ENCODE measurements at places on chromosomes 2 and 18.

DNA sequence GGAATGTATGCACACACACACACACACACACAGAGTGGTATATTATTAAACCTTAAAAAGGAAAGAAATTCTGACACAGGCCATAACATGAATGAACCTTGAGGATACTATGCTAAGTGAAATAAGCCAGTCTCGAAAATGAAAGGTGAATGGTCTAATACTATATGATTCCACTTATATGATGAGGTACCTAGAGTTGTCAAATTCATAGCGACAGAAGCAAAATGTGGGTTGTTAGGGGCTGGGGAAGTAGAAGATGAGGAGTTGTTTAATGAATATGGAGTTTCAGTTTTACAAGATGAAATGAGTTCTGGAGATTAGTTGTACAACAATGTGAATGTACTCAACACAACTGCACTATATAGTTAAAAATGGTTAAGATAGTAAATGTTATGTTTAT lies 118.1 kb downstream of the ABCA12 start:
- DNase-seq: no peak

DNA sequence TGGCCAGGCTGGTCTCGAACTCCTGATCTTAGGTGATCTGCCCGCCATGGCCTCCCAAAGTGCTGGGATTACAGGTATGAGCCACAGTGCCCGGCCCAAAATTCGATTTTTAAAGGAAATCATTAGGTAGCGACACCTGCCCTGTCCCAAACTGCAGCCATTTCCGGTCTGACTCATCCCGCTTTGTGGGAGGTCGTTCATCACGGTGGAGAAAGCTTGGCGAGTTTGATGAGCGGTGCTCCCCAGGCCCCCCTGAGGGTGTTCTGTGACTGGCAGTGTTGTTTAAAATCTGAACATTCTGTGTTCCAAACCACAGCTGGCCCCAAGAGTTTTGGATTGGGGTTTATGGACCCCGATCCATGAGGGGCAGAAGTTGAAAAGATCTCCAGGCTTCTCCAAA lies 53.0 kb upstream of the GLI2 start:
- no peak for DNase-seq

GRCh38 chr2:70627211-70627898 lies 73.7 kb upstream of the TGFA start:
- DNase-seq: no peak

- no peak for DNase-seq
These were observed 88.0 kb downstream of the ZCCHC2 start for GRCh38 chr18:62610701-62611411.

GRCh38 chr2:75562513-75562864 lies 1.8 kb upstream of the EVA1A start:
- no peak for DNase-seq

DNA sequence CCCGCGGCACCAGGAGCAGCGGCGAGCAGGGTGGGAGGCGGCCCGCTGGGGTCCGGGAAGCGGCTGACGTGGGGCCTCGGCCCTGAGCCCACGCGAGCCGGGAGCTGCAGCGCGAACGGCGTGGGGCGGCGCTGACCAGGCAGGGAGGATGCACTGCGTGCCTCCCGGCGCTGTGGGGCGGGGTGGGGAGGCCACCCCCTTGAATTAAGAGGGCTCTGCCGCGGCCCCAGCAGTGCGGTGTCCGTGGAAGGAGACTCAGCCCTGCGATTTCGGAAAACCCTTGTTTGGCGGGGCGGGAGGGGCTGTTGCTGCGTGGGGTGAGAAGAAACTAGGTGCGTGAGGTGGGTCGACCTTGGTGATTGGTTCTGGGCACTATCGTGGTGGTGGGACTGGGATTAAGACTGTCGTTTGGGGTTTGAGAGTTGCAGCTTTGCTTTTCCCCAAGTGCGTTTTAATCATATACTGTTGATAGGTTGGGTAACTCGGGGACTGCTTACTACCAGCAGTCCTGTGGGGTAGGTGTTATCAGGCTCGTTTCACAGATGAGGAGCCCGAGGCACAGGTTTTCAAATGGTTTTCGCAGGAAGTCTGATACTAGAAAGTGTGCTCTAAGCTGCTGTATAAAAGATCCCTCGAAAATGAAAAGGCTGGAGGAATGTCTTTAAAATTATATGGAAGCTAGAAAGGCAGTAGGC lies 722 bp downstream of the ACSL3 start:
- DNase-seq: no peak

DNA sequence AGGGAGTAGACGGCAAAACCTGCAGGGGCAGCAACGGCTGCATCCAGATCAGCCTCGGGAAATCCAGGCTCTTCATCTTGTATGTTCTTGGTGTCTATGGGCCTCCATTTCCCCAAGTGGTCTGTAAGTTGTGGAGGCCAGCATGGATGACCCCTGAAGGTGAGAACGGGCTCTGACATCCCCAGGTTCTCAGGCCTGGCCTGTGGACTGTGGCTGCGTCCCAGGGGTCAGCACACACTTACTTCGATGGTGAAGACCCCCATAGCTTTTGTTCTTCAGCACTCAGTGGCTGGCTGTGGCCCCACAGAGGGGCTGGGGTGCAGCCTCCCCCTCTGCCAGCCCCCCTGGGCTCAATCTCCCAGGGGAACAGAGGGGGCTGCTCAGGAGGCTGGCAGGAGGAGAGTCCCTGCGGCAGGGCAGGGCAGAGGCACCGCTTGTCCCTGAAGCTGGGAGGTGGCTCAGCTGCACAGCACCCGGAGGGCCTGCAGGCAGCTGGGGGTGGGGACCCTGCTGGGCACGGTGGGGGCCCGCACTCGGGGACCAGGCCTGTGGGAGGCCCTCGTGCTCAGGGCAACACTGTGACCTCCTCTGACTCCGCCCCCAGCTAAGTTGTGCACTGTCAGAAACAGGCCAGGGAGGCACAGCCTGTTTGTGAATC lies 3.8 kb downstream of the SLC66A3 start:
- DNase-seq: no peak

GRCh38 chr2:18435426-18436037 lies 124.9 kb downstream of the RDH14 start:
- no peak for DNase-seq

GRCh38 chr2:238969857-238970256 lies 122.0 kb downstream of the TWIST2 start:
- no peak for DNase-seq

GRCh38 chr2:149768320-149768799 lies 180.8 kb upstream of the MMADHC start:
- DNase-seq: no peak

DNA sequence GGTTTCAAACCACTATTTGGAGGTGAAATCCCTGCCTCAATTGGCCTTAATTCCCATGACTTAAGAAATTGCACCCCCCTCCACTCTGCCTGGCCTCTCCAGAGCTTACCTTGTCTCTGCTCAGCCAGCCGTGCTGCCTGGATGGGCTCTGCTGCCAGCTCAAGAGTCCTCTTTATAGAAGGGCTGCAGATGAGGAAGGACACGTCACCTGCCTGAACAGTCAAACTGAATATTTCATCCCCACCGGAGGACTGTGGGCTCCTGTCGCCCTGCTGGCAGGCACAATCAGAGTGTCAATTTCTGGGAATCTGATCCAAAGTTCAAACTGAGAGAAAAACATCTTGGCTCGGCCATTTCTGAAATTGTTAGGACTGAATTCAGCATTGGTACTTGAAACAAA lies at the start of gene OTOS:
OTOS (minus strand) TSS at position 148 of the 400 bp plus-strand sequence. CDS start 332 bp downstream, outside the sequence.
- no peak for DNase-seq

DNA sequence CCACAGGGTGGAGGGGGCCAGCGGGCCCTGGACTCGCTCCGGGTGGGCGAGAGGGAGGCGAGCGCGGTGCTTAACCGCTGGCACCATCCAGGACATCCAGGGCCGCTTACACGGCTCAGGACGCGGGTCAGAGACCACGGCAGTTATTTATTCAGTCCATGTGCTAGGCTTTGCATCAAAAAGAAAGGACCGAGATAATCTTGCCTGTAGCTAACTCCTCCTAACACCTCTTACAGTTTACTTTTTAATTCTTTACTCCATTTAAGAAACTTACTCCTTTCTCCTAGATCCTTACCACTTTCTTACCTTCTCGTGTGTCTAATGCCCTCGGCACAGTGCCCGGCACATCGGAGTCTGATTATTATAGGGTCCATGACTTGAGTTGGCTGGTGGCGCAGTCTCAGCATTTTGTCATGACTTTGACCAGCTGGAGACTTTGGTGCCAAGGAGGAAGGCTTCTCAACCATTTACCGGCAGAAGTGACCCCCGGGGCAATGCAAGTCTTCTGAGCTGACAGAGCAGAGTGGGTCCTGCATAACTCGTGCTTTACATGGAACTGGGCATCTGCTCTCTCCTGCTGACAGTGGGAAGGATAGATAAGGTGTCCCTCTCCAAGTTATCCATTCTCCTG lies 503 bp downstream of the ANXA4 start:
- no peak for DNase-seq

DNA sequence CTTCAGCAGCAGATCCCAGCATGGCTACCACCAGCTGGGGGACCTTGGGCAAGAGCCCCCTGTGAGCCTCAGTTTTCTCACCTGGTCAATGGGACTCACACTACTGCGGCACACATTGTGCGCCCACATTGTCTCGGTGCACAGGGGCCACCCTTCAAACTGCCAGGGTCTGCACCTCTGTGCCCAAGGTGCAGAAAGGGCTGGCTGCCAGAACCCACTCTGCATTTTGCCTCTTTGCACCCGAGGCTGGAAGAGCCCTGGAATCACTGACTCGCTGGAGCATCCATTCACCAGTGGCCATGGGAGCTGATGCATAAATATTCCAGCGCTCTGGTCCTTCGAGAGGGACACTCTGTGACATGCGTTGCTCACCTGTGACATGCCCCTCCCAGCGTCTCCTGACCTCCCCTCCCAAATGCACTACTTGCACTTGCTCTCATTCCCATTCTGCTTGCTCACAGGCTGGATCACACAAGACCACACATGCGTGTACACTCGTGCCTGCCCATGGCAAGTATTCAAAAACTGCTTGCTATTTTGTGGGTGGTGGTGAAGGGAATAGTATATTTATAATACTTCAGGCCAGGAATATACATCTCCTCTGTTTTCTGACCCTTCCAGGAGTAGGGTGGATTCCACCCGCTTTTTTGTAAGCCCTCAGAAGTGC lies 18.8 kb upstream of the C1QL2 start:
- no peak for DNase-seq

GRCh38 chr2:12897181-12897580 lies 180.4 kb downstream of the TRIB2 start:
- DNase-seq: no peak

- no peak for DNase-seq
These were observed 166.5 kb downstream of the SLC8A1 start for GRCh38 chr2:40285391-40285790.

GRCh38 chr18:58640428-58640805 lies 11.5 kb upstream of the ALPK2 start:
- DNase-seq: no peak

GRCh38 chr18:71011389-71011788 lies 722.5 kb downstream of the SOCS6 start:
- no peak for DNase-seq

DNA sequence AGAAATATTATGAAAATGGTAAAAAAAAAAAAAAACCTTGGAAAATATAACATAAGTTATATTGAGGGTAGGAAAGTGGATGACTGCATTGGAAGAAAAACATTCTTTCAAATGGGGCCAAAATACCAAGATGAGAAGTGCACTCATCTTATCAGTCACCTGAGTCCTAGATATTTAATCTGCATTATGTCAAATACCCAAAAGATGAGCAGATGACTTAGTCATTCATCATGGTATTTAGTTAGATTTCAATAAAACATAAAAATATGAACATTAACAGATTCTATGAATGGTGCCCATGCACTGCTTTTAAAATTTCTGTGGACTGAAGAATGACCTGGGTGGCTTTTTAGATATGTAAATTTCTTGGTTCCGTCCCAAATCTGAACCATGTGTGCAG lies 56.9 kb downstream of the HNMT start:
- DNase-seq: no peak

DNA sequence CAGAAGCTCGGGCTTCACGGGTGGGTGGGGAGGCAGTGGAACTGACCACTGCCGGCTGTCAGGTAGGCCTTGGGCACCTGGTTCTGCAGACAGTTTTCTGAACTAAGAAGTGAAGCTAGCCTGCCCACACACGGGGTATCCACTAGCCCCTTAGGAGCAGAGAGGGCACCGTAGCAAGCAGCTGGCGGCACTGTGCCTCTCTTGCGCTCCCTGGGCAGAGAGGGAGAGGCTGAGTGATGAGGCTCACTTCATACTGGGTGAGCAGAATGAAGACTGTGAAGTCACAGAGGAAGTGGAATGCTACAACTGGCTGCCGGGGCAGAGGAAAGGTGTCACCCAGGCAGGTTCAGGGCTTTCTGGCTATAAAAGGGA lies 753 bp downstream of the ITPRIPL1 start:
- DNase-seq: no peak

GRCh38 chr2:118202707-118203303 lies 114.5 kb downstream of the INSIG2 start:
- no peak for DNase-seq

DNA sequence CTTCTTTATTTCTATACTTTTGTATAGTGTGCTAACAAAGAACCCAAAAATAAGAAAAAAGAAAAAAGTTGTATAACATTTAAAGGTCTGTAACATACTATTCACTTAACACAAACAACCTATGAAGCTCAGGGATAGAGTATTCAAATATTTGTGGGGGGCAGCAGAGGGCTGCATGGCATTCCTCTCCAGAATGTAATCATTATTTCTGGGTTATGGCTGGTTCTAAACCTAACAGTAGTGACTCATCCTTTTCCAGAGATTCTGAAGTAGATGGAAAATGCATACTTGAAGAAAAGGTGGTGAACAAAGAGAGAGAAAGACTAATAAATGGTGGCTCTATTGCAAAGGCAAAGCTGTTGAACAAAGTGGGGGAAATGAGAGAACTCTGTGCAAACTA lies 249.4 kb downstream of the NRXN1 start:
- DNase-seq: no peak

GRCh38 chr2:105373895-105374401 lies 24.9 kb downstream of the FHL2 start:
- DNase-seq: no peak

GRCh38 chr2:32960647-32961403 lies 14.1 kb downstream of the LTBP1 start:
- no peak for DNase-seq

- DNase-seq: no peak
These were observed 200.2 kb downstream of the RAD51AP2 start for GRCh38 chr2:17318013-17318412.

DNA sequence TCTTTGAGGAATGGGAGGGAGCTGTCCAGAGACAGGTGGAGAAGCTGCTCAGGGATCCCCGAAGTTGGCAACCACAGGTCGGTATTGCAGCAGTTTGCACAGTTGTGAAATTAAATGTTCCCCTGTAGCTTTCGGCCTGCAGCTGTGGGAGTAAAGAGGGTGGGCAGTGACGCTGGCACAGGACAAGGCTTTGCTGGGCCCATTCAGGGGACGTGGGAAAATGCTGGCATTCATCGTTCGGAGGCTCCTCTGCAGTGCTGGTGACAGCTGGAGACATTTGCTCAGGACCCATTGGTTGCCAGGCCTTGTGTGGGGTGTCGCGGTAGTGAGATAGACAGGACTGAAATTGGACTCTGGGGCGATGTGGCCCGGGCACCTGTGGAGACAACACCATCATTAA lies 173.7 kb downstream of the MYCN start:
- no peak for DNase-seq

DNA sequence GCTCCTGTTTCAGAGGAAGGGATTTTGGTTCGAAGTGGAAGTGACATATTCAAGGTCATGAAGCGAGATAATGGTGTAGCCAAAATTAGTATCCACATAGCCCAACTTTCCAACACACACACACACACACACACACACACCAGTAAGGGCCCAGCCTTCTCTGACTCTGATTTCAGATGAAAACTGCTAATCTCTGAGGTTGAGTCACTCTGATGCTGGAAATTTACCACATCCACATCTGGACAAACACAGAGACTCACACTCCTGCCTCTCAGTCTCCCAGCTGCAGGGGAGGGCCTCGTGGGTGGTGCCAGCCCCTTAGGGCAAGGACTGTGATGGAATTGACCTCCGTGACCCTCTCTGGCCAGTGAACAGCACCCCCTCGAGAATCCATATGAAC lies 29.0 kb upstream of the SLC35F6 start:
- no peak for DNase-seq
